Stimulated activated CD8-positive, alpha-beta memory T cell treated with anti-CD3 and anti-CD28 coated beads, Interleukin-4, amount 100 ng/mL, for 48 hours (primary cell): ENCODE measurements at places on chromosomes 5 and 9.
A peak's percentile ranks its signal among the peaks of the same experiment; 100 is the strongest.

DNA sequence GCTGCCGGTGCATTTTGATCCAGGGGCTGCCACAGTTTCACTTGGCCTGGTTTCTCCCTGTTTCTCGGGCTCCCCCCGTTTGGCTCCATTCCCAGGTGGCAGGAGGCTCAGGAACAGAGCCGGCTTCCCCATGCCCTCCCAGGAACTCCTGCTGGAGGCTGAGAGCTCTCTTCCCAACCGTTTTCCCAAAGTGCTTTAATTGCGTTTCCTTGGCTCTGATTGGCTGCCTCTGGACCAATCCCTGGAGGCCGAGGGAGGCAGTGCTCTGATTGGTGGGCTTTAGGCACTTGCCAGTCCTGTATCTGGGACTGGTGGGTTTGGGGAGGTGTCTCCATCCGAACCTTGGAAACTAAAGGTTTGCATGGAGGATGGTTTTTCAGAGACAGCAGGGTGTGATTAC, 4.9 kb downstream of the TSPAN17 start:
- no peak for DNase-seq

DNA sequence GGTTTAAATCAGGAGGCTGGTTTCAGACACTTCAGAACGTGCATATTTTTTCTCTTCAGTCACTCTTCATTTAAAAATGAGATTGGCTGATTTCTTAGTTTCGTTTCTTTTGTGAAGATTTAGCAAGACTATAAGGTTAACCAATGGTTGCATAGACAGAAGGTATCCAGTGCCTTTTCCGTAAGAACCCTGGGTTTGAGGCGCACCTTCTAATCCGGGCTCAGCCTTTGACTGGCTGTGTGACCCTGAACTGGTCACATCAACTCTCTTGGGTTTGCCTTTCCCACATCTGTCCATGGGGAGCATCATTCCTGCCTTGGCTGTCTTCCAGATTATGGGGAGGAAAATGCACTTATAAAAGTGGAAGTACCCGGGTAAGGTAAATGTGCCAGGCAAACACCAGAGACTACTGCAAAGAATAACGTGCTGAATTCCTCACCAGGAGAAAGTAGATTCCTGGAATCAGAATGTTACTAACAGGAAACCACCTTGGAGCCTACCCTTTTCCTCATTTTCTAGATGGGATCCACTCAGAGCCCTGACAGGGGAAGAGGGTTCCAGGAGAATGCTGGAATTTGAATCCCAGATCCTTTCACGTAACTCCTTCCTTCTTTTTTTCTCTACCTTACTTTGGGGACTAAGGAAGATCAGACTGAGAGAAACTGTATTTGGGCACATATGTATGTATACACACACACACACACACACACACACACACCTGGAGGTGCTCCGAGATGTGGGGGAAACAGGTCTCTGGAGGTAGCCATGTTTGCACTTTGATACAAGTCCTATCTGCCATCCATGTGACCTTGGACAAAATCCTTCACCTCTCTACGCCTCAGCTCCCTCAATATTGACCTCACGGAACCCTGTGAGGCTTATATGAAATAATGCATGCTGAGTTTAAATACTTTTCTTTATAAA, 6.8 kb downstream of the HAND1 start:
- DNase-seq: no peak

GRCh38 chr5:150499437-150499956, 8.4 kb upstream of the NDST1 start:
- no peak for DNase-seq

DNA sequence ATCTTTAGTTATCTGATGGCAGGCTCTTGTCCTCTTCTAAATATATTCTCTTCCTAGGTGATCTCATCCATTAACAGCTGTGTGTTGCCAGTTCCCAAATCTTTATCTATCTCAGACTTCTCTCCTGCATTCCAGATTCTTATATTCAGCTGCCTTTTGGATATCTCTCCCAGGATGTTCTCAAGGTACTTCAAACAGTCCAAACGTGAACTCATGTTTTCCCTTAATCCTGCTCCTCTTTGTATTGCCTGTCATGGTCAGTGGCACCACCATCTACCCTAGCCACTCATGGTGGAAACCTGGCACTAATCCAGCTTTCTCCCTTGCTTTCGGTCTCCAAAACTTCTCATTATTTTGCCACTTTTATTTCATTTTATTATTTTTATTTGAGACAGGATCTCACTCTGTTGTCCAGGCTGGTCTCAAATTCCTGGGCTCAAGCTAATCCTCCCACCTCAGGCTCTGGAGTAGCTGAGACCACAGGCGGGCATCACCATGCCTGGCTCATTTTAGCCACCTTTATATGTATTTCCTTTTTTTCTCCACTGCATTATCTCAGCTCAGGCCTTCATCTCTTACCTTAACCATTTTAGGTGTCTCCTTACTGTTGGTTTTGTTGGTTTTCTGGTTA, 3.8 kb downstream of the ZFYVE16 start:
- DNase-seq: no peak

DNA sequence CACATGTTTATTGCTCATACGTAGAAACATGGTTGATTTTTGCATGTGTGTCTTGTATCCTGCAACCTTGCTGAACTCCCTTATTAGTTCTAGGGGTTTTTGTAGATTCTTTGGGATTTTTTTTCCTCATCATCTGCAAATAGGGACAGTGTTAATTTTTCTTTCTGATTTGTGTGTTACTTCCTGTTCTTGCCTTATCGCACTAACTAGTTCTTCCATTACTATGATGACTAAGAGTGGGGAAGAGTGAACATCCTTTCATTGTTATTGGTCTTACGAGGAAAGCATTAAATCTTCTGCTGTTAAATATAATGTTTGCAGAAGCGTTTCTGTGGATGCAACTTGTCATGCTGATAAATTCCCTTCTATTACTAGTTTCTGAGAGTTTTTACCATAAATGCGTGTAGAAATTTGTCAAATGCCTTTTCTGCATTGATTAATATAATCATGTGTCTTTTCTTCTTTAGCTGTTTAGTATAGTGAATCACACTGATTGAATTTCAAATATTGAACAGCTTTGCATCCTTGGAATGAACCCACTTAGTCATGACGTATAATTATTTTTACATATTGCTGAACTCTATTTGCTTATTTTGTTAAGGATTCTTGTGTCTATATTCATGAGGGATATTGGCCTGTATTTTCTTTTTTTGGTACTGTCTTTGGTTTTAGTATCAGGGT, 32.1 kb upstream of the RNF130 start:
- no peak for DNase-seq

DNA sequence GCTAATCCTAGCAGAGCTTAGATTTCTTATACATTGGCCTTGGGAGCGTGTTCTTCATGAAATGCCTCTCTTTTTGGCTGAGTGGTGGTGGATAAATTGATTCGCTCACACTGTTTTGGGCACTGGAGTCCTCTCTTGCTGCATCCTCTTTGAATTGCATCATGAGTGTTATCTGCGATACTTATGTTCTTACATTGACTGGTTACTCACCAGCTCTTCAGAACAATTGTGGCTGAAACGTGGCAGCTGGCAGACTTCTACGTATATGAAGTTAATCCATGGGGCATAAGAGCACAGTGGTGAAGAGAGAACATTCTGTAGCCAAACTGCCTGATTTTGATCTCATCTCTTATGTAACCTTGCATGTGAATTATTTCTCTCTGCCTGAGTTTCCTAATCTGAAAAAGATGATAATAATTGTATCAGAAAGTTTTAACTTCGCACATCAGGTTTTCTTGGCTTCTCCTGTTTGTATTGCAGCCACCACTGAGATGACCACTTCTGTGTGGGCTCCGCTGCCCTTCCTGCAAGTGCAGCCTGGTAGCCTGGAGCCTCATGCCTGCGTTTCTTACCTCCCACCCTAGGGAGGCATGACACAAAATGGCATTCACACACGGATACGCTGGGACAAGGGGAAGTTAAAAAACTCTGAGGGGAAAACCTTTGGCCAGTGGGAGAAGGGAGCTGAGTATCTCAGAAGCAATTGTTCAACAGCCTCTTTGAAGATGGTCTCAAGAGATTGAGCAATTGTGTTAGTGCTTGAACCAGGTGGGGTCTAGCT, 295.2 kb downstream of the ARHGAP26 start:
- DNase-seq: peak; percentile 50

- no peak for DNase-seq
Measured at GRCh38 chr9:37575511-37575914, 667 bp downstream of the FBXO10 start.

DNA sequence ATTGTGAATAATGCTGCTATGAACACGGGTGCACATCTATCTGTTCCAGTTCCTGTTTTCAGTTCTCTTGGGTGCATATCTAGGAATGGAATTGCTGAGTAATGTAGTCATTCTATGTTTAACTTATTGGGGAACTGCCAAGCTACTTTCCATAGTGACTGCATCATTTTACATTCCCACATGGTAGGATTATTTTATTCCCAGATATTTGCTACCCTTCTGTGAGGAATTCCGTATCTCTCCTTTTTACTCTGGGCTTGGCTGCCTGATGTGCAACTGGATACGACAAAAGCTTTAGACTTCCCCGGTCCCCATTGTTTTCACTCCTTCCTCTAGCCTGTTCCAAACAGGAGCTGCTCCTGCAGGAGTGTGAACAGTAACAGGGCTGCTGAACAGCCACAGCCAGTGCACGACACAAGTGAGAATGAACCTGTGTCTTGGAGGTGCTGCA, 7.2 kb downstream of the TAS2R1 start:
- DNase-seq: no peak

DNA sequence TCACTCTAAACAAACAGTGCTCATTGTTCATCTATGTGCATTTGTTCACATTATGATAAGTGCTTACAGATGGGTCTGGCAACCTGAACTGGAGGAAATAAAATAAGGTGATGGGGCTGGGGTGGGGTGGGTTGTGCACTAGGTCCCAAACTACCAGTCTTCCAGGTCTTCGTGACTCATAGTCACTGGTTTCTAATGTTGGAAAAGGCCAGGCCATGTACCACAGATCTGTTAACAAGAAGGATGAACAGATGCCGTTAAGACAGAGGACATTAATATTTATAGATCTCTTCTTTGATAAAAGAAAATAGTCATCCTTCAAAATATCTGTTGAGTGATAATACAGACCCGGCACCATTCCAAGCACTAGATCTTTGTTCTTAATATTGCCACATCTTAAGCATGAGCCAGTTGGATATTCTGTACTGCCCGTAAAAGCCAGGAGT, 71.4 kb upstream of the STARD4 start:
- no peak for DNase-seq

GRCh38 chr9:110521206-110521605, 58.3 kb downstream of the SVEP1 start:
- DNase-seq: no peak

GRCh38 chr5:150301901-150302300, 804 bp downstream of the ARSI start:
- no peak for DNase-seq

DNA sequence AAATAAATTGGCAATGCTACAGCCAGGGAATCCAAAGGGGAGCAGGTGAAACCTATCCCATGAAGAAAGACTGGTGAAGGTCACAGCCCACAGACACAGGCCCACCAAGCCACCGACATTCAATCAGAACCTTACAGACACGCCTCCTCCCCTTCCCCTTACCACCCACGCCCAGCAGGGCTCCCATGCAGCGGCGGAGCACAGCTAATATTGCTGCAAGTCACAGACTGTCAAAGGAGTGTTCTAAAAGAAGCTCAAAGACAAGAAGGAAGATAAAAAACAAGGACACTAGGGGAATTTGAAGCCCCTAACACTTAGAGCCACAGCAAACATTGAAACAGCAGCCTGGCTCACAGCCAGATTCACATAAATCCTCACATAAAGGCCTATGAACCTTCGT, 91.2 kb downstream of the MED10 start:
- DNase-seq: no peak

GRCh38 chr5:5340206-5340729, 82.2 kb upstream of the ICE1 start:
- no peak for DNase-seq

GRCh38 chr9:134489621-134490408, 151.8 kb upstream of the COL5A1 start:
- no peak for DNase-seq

GRCh38 chr5:107056278-107056677, 614.5 kb downstream of the EFNA5 start:
- DNase-seq: no peak

DNA sequence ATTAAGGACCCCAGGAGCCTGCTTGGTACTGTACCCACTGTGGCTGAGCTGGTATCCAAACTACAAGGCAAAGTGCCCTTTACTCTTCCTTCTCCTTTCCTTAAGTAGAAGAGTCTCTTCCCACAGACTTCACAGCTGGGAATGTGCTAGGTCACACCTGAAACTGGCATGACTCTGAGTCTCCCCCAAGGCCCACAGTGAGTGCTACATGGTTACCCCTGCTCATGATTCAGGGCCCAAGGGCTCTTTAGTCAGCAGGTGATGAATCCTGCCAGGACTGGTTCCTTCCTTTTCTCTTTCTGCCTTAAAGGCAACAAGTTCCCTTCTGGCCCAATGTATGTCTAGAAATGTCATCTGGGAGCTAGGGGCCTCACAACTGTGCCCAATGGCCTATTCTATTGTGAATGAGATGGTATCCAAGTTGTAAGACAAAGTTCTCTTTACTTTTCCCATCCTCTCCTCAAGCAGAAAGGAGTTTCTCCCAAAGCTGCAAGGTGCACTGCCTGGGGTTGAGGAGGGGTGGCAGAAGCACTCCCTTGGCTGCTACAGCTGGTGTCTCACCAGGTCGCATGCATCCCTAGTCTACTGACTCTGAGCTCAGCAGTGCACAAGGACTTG, 134.4 kb downstream of the TMEM38B start:
- no peak for DNase-seq

DNA sequence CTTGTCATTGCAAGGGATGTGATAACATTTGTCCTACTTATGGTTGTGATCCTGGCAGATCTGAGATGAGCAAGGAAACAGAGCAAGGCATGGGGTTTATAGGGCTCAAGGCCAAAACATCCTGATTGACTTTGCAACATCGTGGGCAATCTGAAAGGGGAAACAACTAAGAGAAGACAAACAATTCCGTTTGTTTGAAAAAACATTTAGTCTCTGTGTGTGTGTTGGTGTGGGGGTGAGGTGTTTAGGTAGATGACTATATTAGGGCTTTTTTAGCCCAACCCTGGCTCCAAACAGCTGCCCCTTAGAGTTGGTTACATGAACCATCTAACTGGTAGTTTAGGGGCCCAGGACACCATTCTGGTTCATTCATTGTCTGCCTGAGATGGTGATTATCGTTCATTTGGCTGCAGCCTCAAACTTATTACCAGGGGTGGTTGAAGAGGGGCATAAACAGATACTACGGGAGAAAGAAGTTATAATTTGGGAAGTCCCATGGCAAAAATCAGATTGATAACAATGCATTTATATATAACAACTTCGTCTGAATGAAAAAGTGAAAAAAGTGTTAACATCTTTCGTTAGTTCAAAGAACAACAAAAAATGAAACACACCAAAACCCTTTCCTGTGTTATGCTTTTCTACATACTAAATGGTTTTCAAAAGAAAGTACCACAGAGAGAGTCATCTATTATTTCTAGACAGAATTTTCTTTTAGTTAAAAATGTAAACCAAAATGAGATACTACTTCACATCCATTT, 5.7 kb downstream of the FYB1 start:
- DNase-seq: no peak

- no peak for DNase-seq
Measured at GRCh38 chr5:58458141-58458742, 1.6 kb downstream of the PLK2 start.

- DNase-seq: peak; percentile 30
Measured at GRCh38 chr9:88280816-88281382, 107.3 kb upstream of the SPIN1 start.
